ENCODE measurements at places on chromosomes 16 and 17.
A peak's percentile ranks its signal among the peaks of the same experiment; 100 is the strongest.

GRCh38 chr16:58732545-58733247 is 1.4 kb downstream of the GOT2 start:
- DNase-seq: no peak

GRCh38 chr17:78674595-78675315 is 97.6 kb upstream of the DNAH17 start:
- DNase-seq: peak; percentile 90

DNA sequence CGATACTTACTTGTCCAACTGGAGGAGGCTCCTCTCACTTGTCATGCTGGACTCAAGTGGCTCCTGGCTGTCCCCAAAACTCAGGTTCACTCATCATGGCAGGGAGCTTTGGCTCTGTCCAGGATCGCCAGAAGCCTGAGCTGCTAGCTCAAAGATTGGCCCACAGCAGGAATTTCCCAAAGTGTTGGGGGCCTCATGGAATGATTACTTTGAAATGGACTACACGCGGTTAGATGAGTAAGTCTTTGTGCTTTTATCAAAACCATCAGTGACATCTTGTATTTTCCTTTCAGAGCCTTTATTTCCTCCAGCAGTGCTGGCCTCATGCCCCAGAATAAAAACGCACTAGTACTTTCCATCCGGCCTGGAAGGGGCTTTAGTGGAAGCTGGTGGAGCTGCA is 29.2 kb upstream of the PHB1 start:
- no peak for DNase-seq

DNA sequence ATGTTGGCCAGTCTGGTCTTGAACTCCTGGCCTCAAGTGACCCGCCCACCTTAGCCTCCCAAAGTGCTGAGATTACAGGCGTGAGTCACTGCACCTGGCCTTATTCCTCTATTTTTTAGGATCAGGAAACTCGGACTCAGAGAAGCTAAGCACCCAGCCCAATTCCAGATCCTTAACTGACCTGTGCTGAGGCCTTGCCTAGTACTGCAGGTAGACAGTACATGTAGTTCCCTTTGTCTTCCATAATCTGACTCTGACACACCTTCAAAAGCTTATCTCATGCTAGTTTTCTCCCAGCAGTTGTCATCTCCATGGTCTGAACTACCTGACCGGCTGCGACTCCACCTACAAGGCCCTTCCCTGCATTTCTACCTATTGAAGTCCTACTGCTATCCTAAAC is 65.7 kb upstream of the AXIN2 start:
- no peak for DNase-seq

GRCh38 chr17:75650874-75651273 is 16.1 kb downstream of the RECQL5 start:
- no peak for DNase-seq

DNA sequence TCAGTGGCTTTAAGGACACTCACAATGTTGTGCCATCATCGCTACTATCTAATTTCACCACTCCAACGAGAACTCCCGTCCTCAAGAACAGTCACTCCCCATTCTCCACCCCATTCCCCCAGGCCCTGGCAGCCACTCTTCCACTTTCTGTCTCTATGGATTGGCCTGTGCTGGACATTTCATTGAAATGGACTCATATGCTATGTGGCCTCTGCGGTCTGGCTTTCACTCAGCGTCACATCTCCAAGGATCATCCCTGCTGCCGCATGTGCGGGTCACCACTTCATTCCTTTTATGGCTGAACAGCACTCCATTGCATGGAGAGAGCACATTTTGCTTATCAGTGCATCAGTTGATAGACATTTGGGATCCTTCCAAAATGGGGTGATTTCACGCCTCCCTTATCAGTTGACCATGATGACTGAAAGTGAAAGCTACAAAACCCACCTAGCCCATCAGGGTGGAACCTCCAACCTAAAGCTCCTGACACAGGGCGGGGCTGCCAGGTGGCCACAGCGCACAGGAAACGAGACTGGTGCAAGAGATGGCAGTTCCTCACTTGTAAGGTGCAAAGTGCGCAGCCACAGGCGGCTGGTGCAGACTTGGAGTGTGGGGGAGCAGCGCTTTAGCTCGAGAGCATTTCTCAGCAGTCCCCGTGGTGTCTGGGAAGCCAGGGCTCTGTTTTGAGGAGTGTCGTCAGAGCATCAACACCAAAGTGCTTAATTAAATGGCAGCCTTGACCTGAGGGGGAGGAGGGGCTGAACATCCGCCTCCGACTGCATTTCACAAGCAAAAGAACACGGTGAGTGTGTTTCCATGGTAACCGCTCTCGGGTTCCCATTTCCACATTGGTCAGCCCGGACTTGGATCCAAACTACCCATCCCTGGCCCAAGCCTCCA is 23.8 kb downstream of the COTL1 start:
- peak; percentile 73 for DNase-seq

- DNase-seq: no peak
Observed at GRCh38 chr17:8273884-8274444, 14.5 kb upstream of the RANGRF start.

DNA sequence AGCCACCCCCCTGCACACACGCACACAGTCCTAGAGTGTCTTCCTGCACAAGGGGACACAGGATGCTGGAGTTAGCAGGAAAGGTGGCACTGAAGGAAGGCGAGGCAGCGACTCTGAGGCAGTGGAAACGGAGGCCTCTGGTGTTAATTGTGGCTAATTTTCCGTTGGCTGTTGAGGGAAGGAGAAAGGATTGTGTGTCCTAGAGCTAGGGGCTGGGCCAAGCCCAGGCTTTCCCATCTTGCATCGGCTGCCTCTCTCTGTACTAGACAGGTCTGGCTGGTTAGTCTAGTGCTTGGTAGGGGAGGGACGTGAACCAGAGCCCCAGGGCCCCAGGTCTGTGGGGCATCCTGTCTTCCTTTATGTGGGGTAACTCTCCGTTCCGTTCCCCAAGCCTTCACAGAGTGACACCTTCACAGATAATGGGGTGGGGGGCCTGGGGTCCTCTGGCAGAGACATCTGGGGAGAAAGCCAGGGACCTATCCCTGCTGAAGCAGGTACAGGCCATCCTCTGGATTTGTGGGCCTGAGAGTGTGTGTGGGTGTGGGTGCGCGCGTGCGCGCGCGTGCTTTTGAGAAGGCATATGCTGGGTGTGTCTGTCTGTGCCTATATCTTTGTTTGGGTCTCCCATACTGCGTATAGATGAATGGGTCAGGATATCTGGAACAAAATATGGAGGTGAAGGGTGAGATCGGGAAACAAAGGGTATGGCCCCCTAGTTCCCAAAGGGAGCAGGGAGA is at the start of gene CHD3:
Gene CHD3, plus strand, starts transcription at position 606 of the 737 bp plus-strand sequence. CDS start 212 bp downstream, outside the sequence.
- DNase-seq: peak; percentile 74

- DNase-seq: no peak
Observed at GRCh38 chr17:66975614-66976378, 11.3 kb downstream of the CACNG4 start.

GRCh38 chr17:859061-859823 is 77.1 kb downstream of the MRM3 start:
- no peak for DNase-seq
